ENCODE measurements at places on chromosomes 13 and 19. TPM values are rescaled to one million over a fixed set of nuclear protein-coding genes. Genes with fewer than 3 reads are reported as not detected.

DNA sequence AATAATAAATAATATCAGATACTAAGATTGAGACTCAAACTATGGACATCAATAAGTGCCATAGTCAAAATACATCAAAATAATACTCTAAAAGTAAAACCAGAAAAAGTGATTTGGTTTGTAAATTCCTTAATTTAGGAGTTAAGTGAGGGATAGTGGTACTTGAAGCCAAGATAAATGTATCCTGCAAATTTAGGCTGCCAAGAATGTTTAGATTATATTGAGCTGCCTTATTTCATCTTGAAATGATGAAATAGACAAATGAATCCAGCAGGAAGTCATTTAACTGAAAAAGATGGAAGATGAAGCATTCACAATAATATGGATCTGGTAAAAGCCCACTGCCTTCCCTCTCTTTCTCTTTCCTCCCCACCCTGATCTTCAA is 112.3 kb downstream of the LRCH1 start:
- DNase-seq = no peak

GRCh38 chr19:1907563-1908363 is 2.6 kb downstream of the ADAT3 start:
- DNase-seq = no peak

KIR3DL1 gene
- not detected for total RNA-seq

DNA sequence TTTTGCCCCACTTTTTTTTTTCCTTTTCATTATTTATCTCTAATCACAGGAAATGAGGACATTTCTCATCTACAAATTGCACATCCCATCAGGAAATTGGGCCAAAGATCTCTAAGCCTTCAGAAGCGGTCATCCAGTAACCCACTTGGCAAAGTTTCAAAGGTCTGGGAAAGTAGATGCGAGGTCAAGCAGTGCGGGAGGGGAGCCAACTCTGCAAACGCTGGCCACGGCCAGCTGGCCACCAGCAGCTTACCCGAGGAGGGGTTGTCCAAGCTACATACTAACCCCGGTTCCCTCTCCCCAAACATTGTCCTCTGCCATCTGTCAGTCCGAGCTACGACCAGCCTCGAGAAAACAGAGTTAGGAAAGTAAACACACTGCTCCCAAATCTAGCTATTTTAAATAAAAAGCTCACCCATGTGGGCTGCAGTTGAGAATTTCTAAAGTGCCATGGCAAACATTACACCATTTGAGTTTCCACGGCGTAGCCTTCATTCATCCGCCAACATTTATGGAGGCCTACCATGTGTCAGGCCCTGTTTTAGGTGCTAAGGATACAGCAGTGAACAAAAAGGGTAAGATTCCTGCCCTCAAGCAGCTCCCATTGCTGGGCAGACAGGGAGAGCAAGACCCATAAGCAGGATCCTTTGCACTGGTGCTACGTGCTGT is 11.5 kb downstream of the FFAR2 start:
- peak; percentile 29 for DNase-seq

- DNase-seq = no peak
Observed at GRCh38 chr19:33862981-33863380, 66.3 kb downstream of the KCTD15 start.

DNA sequence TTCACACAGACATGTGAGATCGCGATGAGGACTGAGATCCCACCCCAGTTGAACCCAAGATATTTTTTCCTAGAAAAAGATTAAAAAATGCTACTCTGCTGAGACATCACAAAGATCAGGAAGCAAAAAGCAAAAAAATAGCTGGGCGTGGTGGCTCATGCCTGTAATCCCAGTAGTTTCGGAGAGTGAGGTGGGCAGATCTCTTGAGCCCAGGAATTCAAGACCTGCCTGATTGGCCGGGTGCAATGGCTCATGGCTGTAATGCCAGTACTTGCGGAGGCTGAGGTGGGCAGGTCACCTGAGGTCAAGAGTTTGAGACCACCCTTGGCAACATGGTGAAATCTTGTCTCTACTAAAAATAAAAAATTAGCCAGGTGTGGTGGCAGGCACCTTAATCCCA is 1.1 kb downstream of the FUT3 start:
- no peak for DNase-seq

ZNF492 gene
- not detected for total RNA-seq

DNA sequence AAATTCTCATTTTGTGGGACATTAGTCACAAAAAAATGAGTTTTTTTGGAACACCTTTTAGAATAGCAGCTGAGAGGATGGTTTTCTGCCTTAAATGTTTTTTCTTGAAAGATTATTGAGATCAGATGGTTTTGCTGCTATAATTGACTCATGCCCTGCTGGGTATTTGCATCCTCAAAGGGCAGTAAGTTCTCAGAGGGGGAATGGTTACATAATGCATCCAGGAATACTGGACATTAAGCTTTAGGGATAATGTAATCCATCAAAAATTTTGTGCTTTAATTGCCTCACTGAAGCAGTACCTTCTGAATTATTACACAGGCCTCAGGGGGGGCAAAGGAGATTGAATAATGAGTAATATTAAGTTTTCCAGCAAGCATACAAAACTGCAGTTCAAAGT is 866.3 kb upstream of the SPRY2 start:
- DNase-seq = no peak

DNA sequence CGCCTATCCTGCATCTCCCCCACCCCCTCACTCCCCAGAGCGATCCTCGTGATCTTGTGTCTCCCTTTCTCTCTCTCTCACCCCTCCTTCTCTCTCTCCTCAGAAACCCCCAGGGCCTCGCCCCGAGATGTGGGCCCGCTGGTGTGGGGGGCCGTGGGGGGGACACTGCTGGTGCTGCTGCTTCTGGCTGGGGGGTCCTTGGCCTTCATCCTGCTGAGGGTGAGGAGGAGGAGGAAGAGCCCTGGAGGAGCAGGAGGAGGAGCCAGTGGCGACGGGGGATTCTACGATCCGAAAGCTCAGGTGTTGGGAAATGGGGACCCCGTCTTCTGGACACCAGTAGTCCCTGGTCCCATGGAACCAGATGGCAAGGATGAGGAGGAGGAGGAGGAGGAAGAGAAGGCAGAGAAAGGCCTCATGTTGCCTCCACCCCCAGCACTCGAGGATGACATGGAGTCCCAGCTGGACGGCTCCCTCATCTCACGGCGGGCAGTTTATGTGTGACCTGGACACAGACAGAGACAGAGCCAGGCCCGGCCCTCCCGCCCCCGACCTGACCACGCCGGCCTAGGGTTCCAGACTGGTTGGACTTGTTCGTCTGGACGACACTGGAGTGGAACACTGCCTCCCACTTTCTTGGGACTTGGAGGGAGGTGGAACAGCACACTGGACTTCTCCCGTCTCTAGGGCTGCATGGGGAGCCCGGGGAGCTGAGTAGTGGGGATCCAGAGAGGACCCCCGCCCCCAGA is 12.8 kb upstream of the TOMM40 start:
- DNase-seq = no peak

C1QTNF9 gene
- total RNA-seq = not detected

- DNase-seq = no peak
Observed at GRCh38 chr19:23409392-23410048, 14.2 kb upstream of the ZNF91 start.

GRCh38 chr13:66618702-66619101 is 611.4 kb downstream of the PCDH9 start:
- peak; percentile 13 for DNase-seq

GRCh38 chr19:887072-887471 is 5.9 kb downstream of the MED16 start:
- DNase-seq = peak; percentile 24

DNA sequence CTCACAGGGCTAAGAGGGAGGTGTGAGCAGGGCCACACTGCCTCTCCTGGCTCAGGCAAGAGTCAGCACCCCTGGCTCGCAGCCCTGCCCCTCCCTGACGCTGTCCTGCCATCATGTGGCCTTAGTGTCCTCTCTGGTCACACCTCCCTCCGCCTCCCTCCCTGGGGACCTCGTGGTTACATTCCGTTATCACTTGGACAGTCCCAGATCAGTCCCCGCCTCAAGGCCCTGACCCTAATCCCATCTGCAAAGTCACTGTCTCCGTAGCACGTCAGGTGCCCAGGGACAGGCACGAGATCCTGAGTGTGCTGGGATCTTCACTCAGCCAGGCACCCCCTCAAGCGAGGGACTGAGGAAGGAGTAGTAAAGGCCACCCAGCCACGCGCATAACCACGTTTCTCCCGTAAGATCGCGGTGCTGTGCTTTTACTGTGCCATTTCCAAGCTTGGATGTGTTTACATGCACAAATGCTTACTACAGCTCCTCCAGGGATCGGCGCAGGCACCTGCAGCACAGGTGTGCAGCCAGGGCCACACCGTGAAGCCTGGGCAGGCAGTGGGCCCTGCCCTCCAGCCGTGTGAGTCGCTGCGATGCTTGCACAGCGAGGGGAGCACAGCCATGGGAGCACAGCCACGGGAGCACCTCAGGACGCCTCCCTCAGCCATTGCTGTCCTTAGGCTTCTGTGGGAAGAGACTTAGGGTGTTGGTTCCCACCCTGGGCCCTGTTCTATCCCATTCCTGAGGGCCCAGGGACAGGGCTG is 10.7 kb upstream of the TMEM255B start:
- no peak for DNase-seq

CCDC122 gene
- total RNA-seq = 5.2 TPM

ZNF507 gene
- 9.8 TPM for total RNA-seq

SIGLEC8 gene
- total RNA-seq = not detected

DNA sequence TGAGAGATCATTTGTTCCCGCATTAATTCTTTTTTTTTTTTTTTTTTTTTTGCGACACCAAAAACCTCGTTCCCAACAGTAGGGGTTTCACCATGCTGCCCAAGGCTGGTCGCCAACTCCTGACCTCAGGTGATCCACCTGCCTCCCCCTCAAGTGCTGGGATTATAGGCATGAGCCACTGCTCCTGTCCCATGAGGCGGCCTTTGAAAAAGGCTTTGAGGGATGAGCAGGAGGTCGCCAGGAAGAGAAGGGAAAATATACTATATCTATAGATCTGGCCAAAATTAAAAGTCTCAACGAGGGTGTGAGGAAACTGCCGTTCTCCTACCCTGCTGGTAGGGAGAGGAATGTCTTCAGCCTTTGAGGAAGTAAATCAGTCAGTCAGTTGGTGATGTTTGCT is 26.2 kb downstream of the ZNF473 start:
- no peak for DNase-seq

DNA sequence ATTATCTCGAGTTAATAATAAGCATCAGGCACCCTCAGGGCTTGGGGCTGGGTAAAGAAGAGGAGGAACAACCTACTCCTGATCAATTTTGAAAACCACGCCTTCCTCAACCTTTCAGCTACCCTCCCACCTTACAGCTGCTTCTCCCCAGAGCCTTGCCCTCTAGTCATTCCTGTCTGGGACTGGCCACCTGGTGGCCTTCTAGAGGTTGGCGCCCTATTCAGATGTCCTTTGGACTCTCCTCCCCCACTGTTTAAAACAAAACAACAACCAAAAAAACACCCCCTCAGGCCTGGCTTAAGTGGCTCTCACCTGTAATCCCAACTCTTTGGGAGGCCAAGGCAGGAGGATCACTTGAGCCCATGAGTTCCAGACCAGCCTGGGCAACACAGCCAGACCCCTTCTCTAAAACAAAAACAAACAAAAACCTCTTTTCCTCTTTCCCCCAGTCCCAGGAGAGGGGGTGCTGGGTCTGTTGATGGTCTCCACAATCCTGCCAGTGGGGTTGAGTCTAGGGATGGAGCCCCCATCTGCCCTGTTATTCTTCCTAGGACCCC is 62.3 kb downstream of the CCDC70 start:
- no peak for DNase-seq

DNA sequence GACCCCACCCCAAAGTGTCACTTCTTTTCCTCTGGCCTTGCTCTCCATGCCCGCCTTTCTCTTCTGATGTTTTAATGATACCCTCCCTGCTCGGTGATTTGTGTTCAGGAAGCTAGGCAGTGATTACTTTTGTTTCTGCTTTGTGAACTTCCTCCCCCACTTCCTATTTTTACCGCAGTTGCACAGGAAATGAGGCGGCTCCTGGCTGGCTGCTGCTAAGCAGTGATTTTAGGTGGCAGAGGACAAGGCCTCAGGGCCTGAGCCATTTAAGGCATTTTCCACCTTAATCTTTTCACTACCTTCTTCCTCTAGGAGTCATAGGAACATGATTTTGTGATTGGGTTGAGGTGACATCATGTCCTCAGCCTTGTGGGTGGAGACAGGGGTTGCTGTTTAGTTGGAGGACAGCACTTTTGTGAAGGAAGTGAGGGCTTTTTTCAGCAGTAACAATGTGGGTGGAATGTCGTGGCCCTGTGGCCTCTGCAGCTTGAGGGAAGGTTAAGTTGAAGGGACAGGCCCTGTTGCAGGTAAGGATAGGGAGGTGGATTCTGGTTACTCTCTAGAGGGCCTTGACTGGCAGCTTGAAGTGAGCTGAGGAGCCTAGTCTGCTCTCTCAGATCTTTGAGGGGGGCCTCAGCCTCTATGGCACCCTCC is 15.7 kb downstream of the GARRE1 start:
- DNase-seq = peak; percentile 15

EDNRB gene
- total RNA-seq = 1.7 TPM
